ENCODE measurements at places on chromosomes 6 and 20. TPM values are rescaled to one million over a fixed set of nuclear protein-coding genes. Genes with fewer than 3 reads are reported as not detected.

DNA sequence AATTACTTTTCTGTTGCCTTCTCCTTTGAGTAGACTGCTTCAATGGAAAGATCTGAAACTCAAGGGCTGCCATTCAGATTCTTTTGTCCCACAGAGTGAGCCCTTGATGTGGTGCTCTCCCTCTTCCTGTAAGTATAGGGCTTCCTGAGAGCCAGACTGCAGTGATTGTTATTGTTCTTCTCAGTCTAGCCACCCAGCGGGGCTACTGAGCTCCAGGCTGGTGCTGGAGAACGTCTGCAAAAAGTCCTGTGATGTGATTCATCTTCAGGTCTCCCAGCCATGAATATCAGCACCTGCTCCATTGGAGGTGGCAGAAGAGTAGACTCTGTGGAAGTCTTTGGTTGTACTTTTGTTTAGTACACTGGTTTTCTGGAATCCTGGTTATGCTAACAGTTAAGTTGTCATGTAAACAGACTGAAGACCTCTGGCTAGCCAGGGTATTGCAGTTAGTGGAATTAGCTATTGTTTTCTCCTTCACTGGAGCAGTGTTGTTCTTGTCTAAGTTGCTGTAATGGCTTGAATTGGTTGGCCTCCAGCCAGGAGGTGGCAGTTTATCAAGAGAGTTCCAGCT is 240.9 kb downstream of the COL12A1 start:
- no peak for DNase-seq

DNA sequence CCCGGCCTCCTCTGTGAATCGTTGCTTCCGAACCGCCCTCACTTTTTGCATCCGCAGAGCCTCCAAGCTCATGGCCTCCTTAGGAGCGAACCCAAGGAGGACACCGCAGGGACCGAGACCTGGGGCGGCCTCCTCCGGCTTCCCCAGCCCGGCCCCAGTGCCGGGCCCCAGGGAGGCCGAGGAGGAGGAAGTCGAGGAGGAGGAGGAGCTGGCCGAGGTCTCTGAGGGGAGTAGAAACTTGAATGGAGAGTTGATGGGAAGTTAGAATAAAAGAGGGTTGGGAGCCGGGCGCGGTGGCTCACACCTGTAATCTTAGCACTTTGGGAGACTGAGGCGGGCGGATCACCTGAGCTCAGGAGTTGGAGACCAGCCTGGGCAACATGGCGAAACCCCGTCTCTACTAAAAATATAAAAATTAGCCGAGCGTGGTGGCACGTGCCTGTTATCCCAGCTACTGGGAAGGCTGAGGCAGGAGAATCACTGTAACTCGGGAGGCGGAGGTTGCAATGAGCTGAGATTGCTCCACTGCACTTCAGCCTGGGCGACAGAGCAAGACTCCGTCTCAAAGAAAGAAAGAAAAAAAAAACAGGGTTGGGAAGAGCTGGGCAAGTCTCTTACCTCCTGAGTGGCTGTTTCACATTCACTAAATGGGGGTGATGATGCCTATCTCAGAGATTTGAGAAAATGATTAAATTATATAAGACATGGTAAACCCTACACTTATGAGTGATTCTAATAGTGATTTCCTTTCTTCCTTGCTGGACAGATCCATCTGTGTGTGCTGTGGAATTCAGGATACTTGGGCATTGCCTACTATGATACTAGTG is 805 bp downstream of the MSH5 start:
- no peak for DNase-seq

GRCh38 chr6:63734923-63735322 is 99.3 kb downstream of the PHF3 start:
- DNase-seq: no peak

GRCh38 chr6:108707328-108707976 is 140.8 kb upstream of the ARMC2 start:
- no peak for DNase-seq

The RIMS1 gene
- total RNA-seq: 4.5 TPM

The RAB32 gene
- 23.8 TPM for total RNA-seq
